ENCODE measurements at places on chromosomes 11 and 22. TPM values are rescaled to one million over a fixed set of nuclear protein-coding genes. Genes with fewer than 3 reads are reported as not detected.

Gene TRIM49D2
- total RNA-seq = 0.72 TPM

Gene SPDYC
- total RNA-seq = not detected

Gene CARD16
- not detected for total RNA-seq

Gene CLDN25
- total RNA-seq = not detected

Gene TMEM191B
- total RNA-seq = 1.3 TPM

Gene VWCE
- total RNA-seq = 0.28 TPM

Gene KLHDC7B
- total RNA-seq = not detected

Gene ZNF408
- total RNA-seq = 19.1 TPM

Gene GGT1
- total RNA-seq = 85.7 TPM

Gene PDGFD
- total RNA-seq = 8.4 TPM

Gene GLB1L2
- 2.2 TPM for total RNA-seq

Gene CCDC87
- total RNA-seq = 0.49 TPM

Gene MMP3
- 0.47 TPM for total RNA-seq

Gene PGGHG
- 9.1 TPM for total RNA-seq

Gene MB
- total RNA-seq = 10.3 TPM

Gene ABCC8
- total RNA-seq = 8.9 TPM

Gene OR10D3
- total RNA-seq = not detected

Gene SYT9
- total RNA-seq = 0.15 TPM

Gene PLAAT2
- 0.85 TPM for total RNA-seq

Gene SUSD2
- 84.1 TPM for total RNA-seq

Gene CARD18
- total RNA-seq = not detected

Gene SERHL2
- 0.25 TPM for total RNA-seq

Gene GGTLC2
- not detected for total RNA-seq

Gene HOATZ
- total RNA-seq = not detected

Gene ANO3
- 0.02 TPM for total RNA-seq

Gene OR10S1
- total RNA-seq = not detected

Gene PRRG4
- total RNA-seq = 2.3 TPM

Gene APOL6
- total RNA-seq = 1.6 TPM

Gene PATE2
- not detected for total RNA-seq

Gene SMARCB1
- total RNA-seq = 56.0 TPM

Gene SCN4B
- total RNA-seq = 0.08 TPM

Gene MMP12
- total RNA-seq = 0.04 TPM

Gene RFPL3
- not detected for total RNA-seq

Gene OR4A16
- total RNA-seq = not detected

Gene EXPH5
- 0.05 TPM for total RNA-seq

Gene EFEMP2
- total RNA-seq = 0.73 TPM

Gene OR52A1
- total RNA-seq = not detected

All from A549 treated with dexamethasone at 1 μM for 4 hours (cell line).